ENCODE measurements at places on chromosomes 16 and 17.

DNA sequence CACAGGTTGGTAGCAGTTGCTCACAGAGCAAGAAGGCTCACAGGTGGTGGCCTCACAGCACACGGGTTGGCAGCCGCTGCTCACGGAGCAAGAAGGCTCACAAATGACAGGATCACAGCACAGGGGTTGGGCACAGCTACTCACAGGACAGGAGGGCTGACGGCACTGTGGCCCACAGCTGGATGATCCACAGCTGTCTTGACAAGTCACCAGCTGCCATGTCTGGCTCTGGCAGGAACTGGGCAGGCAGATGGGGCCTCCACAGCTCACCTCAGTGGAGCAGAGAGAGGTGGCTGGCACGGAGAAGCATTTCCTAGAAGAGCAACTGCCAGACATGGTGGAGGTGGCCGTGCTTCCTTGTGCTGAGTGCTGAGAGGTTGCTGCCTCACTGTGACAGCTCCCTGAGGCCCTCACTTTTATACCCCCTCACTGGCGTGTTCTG lies at the start of gene KRTAP16-1:
Gene KRTAP16-1, minus strand, starts transcription at position 392 of the 442 bp plus-strand sequence. Its CDS starts 56 bp downstream, at position 336.
- DNase-seq = no peak

GRCh38 chr16:2804728-2805127 lies 6.5 kb downstream of the PRSS41 start:
- no peak for DNase-seq

- no peak for DNase-seq
Observed at GRCh38 chr17:81060416-81060815, 25.5 kb downstream of the BAIAP2 start.

DNA sequence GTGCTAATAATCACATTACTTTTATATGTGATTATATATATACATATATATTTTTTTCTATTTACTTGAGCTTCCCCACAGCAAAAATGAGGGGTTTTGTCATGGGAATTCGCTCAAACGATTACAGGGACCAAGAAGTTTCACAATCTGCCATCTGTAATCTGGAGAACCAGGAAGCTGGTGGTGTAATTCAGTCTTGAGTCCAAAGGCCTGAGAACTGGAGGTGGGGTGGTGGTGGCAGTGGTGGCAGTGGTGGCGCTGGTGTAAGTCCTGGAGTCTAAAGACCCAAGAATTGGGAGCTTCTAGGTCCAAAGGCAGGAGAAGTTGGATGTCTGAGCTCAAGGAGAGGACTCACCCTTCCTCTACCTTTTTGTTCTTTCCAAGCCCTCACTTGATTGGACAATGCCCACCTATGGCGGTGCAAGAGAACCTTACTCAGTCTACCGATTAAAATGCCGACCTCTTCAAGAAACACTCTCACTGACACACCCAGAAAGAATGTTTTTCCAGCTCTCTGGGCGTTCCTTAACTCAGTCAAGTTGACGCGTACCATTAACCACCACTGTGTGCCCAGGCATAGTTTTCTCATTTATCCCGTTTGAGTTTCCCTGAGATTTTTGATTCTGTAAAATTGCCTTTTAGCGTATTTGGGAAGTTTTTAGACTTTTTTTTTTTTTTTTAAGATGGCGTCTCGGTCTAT lies 31.9 kb downstream of the POLR2A start:
- DNase-seq = no peak

- no peak for DNase-seq
Observed at GRCh38 chr17:2547176-2547575, 35.5 kb upstream of the METTL16 start.

DNA sequence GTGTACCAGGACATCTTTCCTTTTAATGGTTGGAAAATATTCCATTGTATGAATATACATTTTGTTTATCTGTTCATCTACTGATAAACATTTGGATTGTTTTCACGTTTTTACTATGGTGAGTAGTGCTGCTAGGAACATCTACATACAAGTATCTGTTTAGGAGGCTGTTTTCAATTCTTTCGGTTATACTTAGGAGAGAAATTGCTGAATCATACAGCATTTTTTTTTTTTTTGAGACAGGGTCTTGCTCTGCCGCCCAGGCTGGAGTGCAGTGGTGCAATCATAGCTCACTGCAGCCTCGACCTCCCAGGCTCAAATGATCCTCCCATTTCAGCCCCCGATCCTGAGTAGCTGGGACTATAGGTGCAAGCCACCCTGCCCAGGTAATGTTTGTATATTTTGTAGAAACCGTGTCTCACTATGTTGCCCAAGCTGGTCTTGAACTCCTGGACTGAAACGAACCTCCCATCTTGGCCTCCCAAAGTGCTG lies 122.9 kb downstream of the CRLF3 start:
- no peak for DNase-seq

DNA sequence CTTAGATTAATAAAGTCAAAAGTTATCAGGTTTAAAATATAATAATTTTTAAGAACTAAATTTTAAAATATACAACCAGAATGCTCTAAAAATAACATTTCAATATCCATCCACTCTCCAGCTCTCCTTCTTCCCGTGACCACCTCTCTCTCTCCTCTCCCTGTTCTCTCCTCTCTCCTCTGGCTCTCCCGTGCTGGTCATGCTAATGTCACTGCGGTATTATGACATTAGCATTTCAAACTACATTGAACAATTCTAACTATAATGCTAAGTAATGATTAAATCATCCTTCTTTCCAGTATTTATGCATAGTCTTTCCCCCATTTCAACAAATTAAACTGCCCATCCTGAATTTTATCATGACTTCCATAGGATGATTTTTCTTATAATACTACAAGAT lies 154.7 kb downstream of the CEP112 start:
- no peak for DNase-seq

- no peak for DNase-seq
Observed at GRCh38 chr17:82334204-82334621, 647 bp upstream of the SECTM1 start.
